8988T (cell line): ENCODE measurements at places on chromosomes 5 and 9.

DNA sequence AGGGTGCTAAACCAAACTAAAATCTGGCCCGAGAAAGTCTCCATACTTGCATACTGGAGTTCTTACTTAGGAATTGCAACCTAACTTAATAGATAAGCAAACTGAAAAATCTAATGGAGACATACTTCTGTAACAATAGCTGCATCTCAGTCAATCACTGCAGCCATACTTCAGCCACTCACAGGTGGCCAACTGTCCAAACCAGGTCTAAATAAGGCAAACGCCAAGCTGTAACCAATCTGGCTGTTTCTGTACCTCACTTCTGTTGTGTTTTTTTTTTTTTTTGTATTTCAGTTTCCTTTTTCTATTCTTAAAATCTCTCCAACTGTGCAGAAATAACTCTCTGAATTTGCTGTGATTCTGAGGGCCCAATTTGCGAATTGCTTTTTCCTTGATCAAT is 4.4 kb upstream of the NDUFB6 start:
- DNase-seq, result no peak

GRCh38 chr5:130550562-130550928 is 614.5 kb downstream of the HINT1 start:
- DNase-seq, result no peak

- no peak for DNase-seq
Observed at GRCh38 chr5:138663561-138663960, 88.4 kb upstream of the HSPA9 start.

GRCh38 chr5:68151812-68152211 is 63.7 kb upstream of the PIK3R1 start:
- DNase-seq, result no peak

GRCh38 chr5:28065656-28066055 is 1027.3 kb upstream of the CDH9 start:
- DNase-seq, result no peak

DNA sequence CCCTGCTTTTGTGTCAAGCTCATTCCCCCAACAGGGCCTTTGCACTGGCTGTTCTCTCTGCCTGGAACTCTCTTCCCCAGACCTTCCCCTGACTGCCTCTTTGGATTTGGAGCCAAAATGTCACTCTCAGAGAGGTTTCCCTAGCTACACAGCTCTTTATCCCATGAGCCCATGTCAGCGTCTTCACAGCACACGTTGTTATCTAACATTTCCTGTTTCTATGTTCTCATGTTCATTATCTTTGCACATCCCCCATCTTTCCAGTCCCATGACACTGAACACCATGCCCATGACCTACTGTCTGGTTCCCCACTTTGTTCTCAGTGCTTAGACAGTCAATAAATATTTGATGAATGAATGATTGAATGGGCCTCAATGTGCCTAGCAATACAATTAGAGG is 26.3 kb upstream of the ARSI start:
- DNase-seq, result no peak

DNA sequence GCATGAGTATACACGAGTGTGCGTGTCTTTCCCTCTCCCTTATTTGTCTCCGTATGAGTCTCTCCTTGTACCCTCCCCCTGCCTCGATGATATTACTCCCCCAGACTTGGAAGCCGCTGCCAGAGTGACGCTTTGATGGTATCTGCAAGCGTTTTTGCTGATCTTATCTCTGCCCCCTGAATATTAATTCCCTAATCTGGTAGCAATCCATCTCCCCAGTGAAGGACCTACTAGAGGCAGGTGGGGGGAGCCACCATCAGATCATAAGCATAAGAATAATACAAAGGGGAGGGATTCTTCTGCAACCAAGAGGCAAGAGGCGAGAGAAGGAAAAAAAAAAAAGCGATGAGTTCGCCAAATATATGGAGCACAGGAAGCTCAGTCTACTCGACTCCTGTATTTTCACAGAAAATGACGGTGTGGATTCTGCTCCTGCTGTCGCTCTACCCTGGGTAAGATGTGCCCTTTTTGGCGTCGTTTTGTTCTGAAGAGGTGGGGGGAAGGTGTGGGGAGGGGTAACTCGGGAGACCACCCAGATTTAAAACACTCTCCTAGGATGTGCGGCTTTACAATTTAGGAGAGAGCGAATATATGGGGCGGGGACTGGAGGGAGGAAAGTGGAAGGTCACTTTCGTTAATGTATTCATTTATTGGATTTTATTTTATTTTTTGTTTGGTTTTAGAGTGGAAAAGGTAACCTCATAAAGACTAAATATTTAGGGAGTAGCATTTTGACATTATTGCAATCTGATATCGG is at the start of gene GABRG2:
GABRG2 (plus strand) TSS at position 119 of the 757 bp plus-strand sequence; CDS start at position 346, 227 bp downstream.
- no peak for DNase-seq

- no peak for DNase-seq
Observed at GRCh38 chr9:89935115-89935514, 330.3 kb downstream of the GADD45G start.

DNA sequence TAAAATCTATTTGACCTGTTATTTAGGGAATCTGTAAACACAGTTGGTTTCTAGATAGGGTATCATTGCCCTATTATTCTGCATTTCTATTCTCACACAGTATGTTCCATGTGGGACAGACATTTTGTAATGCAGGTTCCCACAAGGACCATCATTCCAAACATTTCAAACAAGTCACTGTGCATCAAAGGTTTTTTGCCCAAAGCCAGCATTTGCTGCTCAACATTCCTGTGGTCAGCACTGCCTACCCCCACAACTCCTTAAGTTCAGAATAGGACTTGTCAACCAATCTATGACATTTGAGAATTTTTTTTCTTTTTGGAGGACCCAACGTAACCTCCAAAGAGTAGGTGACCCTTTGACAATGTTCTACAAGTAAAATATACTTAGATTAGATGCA is 95.7 kb downstream of the LPAR1 start:
- no peak for DNase-seq

DNA sequence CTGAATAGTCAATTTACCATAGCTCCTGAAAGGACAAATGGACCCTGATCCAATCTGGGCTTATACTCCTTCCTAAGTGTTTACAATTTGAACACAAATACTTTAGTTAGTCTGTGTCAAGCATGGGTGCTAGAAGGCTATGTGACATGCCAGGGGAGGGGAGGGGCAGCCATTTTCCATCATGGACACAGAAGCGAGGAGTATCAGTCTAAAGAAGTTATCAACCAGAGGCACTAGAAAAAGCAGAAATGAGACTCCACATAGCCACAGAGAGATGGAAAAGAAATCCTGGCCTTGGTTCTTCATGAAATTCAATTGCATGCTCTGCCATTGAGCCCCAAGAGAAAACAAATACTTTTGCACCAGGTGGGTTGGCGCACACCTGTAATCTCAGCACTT is 61.8 kb downstream of the NR6A1 start:
- DNase-seq, result no peak

GRCh38 chr5:59661311-59661710 is 232.2 kb downstream of the PDE4D start:
- no peak for DNase-seq
